Astrocyte of the hippocampus (primary cell): ENCODE measurements at places on chromosomes 5 and 9.

- DNase-seq, result peak; percentile 32
Measured at GRCh38 chr5:95471942-95472341, 80.8 kb downstream of the FAM81B start.

DNA sequence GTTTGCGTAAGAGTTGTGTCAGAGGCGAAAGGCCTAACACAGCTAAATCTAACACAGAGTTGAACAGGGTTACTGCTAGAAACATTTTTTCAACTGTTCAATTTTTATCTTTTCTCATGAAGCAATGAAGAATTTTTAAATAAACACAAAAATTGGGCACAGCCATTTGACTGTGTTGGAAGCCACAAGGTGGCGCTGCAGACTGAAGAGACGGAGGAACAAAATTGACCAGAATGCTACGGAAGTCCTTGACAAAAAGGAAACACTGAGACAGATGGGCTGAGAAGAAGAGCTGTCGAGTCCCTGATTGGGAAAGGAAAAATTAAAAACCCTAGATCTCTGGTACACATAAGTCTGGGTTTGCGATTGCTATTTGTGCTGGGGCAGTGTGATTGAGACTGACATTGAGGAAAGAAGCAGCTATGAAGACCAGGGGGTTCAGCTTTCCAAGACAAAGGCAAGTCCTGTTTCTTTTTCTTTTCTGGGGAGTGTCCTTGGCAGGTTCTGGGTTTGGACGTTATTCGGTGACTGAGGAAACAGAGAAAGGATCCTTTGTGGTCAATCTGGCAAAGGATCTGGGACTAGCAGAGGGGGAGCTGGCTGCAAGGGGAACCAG is at the start of gene PCDHB9:
PCDHB9 (plus strand) TSS at position 265 of the 616 bp plus-strand sequence; CDS start at position 423, 158 bp downstream.
- peak; percentile 7 for DNase-seq

GRCh38 chr9:77935211-77935610 is 96.4 kb downstream of the GNAQ start:
- no peak for DNase-seq

DNA sequence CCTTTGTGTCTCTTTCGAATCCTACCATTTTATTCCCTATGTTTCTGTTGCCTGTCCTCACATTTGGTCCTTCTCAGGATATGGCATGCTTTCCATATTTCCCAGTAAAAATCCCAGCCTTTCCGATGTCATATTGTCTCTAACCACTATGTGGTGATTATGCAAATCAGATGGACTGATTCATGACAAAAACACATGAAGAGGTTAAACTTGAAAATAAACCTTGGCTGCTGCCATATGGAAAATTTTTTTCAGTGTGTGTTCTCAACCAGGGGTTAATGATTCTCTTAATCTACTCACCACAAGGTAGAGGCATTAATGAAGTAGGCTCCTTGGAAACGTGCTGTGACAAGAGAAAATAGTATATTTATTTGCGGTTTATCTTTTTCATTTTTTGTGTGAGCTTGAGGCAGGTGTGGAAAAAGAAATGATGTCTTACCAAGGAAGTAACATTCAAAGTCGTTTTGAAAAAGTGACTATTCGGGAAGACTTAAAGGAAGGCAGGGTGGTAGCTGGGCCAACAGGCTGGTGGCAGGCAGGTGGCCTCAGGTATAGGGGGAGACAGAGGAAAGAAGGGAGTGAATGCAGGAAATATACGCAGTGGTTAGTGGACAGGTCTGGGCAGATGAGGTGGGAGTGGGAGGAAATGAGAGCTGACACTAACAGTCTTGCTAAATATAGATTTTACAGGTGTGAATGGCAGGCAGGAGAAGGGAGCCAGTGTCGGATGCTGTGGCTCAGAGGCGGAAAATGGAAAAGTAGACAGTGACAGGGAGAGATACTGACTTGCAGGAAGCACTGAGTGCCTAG is 46.2 kb downstream of the DMRT2 start:
- no peak for DNase-seq

GRCh38 chr9:8419596-8420275 is 620.2 kb upstream of the DMAC1 start:
- DNase-seq, result peak; percentile 30

GRCh38 chr5:40972434-40972833 is 63.1 kb downstream of the C7 start:
- DNase-seq, result no peak

- DNase-seq, result no peak
Measured at GRCh38 chr9:7287986-7288385, 511.6 kb downstream of the DMAC1 start.
